ENCODE measurements at places on chromosomes 5 and 9.

DNA sequence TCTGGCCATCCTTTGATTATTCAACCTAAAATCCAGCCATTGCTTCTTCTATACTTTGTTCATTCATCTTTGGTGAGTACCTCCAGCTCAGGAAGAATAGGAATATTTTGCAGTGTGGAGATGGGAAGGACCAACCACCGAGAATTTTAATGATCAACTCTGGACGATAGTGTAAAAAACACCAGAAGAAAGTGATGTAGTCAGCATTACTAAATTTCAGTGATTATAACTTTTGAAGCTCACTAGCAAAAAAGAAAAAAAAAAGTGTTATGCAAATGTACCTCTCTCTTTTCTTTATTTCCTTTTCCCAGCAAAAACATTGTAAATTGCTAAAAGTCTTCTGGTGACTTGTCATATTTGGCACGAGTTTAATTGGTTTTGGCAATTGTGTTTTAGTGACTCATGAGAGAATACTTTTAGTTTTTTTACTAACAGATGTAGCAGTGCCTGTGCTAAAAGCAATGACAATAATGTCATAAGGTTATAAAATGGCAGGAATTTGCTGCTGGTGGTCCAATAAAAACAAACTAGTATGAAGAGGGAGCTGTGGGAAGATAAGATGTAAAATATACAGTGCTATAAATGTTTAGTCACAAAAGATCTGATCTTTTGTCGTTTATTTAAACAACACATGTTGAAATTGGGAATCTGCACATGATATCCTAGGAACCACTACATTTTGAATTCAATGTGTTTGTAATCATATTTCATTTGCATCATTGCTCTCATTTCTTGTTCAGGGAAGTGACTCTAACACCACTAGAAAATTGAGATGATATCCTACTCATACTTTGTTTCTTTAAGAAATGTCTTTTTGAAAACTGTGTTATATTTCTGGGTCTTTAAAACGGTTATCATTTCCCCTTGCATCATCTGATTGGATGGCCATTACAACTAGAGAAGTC is 81.3 kb upstream of the ERCC6L2 start:
- peak; percentile 98 for DNase-seq

DNA sequence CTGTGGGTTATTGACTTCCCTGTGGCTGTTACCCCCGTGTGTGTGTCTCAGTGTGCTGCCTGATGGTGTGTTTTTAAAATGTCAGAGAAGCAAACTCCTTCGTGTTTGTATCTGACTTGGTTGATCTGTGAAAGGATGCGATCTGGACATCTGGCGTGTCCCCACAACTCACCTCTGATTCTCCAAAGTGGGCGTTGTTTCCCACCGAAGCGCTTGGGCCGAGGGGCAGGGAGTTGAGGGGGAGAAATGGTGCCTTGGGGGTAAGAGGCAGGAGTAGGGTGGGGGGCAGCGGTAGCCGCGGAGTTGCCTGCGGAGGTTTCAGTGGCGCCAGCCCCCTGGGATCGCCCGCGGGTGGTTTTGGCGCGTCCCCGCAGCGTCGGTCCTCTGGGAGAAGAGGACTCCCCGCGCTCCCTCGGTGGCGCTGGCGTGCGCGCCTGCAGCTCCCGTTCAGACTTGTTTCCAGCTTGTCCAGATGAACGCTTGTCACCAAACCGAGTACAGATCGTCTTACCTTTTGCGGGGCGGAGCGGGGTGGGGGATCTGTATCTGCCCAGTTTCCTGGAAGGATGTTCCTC is 1.1 kb downstream of the MAST4 start:
- DNase-seq, result peak; percentile 9

GRCh38 chr5:134430001-134430569 is 18.4 kb upstream of the CDKN2AIPNL start:
- DNase-seq, result no peak

DNA sequence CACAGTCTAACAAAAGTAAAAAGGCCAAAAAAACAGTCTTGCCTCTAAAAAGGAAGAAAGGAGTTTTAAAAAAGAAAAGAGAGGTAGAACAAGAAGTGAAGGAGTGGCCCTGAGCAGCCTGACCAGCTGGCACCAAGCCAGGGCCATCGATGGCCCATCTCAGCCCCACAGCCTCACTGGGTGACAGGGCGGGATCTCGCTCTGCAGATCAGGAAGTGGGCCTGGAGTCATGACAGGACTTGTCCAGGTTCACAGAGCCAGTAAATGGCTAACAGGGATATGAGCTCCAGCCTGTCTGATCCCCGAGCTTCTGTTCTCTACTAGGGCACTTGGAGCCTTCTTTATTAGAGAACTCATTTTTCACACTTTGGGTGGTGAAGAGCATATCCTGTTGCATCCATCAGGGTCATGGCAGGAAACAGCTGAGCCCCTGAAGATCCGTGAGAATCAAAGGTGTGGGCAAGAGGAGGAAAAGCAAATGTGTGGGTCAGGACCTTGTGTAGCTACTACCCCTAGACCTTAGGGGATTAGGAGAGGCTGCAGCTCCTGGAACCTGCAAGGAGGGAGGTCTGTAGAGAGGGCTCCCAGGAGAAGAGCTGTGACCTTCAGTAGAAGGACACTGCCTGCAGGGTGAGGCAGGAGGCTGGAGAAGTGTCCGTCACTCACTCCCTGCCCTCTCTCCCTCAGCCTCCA is 299.0 kb upstream of the MSX2 start:
- DNase-seq, result no peak

GRCh38 chr5:60312098-60312497 is 387.9 kb downstream of the DEPDC1B start:
- no peak for DNase-seq

GRCh38 chr9:20997503-20998076 is 33.9 kb downstream of the HACD4 start:
- DNase-seq, result no peak

DNA sequence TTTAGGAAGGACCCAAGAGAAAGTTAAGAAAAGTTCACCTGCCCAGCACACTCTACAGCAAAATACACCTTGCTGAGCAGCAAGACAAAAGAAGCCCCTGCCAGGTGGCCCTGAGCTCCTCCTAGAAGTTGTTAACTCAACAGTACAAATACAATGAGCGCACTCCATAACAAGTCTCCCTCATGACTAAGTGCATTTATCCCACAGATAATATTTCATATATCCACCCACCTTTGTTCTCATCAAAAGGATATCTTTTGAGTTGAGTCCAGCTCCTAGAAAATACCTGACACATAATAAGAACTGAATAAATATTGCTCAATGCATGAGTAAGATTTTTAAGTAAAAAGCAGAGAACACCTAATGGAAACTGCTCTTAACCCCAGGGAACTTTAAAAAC is 73.3 kb downstream of the ABCA1 start:
- no peak for DNase-seq

GRCh38 chr5:113056988-113057387 is 80.4 kb downstream of the DCP2 start:
- DNase-seq, result no peak

All from fibroblast of the aortic adventitia (primary cell).